AG04450 (cell line): ENCODE measurements at places on chromosomes 11 and 22.
A peak's percentile ranks its signal among the peaks of the same experiment; 100 is the strongest.

DNA sequence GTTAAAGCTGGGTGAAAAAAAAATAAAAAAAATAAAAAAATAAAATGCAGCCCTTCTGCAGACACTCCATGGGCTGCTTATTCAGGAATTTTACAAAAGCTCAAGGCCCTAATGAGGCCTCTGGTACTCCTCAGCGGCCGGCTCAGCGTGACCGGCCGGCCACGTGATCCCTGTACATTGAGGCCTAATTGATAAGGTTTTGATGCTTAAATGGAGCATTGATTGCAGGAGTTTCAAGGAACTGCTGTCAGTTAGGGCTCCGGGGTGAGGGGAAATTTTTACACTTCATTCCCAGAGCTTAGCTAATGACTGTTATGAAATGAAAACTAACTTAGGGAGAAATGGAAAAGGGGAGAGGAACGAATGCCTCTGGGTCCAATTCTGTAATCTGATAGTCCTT, 368.8 kb upstream of the KIRREL3 start:
- DNase-seq, result no peak

- no peak for DNase-seq
Observed at GRCh38 chr11:102194257-102194656, 84.0 kb downstream of the YAP1 start.

DNA sequence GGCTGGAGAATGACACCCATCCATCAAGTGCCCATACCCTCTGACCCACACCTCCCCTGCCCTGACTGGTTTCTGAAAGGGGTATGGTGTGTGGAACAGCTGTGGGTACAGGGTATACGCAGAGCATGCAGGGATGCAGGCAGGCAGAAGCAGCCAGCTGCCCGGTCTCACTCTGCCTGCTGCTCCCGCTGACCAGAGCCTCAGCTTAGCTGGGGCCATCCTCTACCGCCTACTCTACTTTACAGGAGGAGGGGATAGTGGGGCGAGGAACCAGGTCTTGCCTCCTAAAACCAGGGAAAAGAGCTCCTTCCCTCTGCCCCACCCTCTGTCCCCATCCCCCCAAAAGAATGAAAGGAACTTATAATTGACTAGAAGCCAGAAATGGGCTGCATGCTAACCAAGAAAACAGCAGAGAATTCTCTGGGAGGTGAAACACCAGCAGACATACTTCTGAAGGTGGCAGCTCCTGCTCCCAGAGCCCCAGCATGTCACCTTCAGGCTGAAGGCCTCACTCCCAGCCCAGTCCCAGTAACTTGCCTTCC, 13.0 kb upstream of the CHRM4 start:
- no peak for DNase-seq

GRCh38 chr11:130653838-130654636, 205.6 kb downstream of the ADAMTS15 start:
- no peak for DNase-seq

- no peak for DNase-seq
Observed at GRCh38 chr11:122096272-122097112, 19.5 kb downstream of the BLID start.

- no peak for DNase-seq
Observed at GRCh38 chr22:10741210-10741609, 4786.8 kb upstream of the OR11H1 start.

GRCh38 chr11:933142-933851, 7.6 kb downstream of the AP2A2 start:
- DNase-seq, result no peak

- DNase-seq, result no peak
Observed at GRCh38 chr22:24968066-24968561, 15.6 kb downstream of the KIAA1671 start.

GRCh38 chr22:35637254-35637653, 11.0 kb upstream of the APOL6 start:
- no peak for DNase-seq

- DNase-seq, result no peak
Observed at GRCh38 chr11:134393638-134394037, 18.4 kb downstream of the B3GAT1 start.

DNA sequence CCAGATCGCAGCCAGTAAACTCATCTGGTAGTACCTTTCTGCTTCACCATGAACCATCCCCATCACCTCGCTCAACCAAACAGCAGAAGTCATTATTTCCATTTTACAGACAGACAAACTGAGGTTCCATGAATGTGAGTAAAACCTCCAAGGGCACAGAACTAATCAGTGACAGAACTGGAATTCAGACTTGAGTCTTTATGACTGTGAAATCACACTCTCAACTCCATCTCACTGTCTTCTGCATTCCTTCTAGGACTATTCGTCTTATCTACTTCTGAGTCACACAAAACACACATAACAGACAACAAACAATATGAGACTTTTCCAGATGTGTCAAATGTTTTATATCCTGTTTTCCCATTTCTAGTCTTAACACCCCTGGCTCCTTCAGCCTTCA, 9.3 kb upstream of the NUP50 start:
- no peak for DNase-seq

- DNase-seq, result no peak
Observed at GRCh38 chr11:112581747-112582146, 321.1 kb upstream of the PLET1 start.

GRCh38 chr11:86072211-86072610, 3.3 kb upstream of the PICALM start:
- no peak for DNase-seq

- DNase-seq, result no peak
Observed at GRCh38 chr11:8101421-8101820, 20.4 kb downstream of the TUB start.

DNA sequence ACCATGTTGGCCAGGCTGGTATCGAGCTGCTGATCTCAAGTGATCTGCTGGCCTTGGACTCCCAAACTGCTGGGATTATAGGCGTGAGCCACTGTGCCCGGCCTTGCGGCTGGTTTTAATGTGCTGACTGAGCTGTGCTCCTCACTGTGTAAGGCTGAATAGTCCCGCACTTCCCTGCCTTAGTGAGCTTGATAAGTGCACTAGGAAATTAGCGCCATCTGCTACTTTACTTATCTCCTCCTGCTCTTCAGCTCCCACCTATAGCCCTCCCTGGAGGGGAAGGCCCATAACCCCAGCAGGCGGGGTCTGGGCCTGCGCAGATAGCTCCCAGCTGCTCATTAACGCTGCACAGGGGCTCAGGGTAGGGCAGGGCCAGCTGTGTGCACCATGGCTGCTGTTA, 49.4 kb downstream of the CLMP start:
- no peak for DNase-seq

GRCh38 chr11:63470311-63470710, 20.7 kb downstream of the PLAAT5 start:
- DNase-seq, result no peak

GRCh38 chr11:131447277-131447815, 76.9 kb downstream of the NTM start:
- DNase-seq, result no peak

DNA sequence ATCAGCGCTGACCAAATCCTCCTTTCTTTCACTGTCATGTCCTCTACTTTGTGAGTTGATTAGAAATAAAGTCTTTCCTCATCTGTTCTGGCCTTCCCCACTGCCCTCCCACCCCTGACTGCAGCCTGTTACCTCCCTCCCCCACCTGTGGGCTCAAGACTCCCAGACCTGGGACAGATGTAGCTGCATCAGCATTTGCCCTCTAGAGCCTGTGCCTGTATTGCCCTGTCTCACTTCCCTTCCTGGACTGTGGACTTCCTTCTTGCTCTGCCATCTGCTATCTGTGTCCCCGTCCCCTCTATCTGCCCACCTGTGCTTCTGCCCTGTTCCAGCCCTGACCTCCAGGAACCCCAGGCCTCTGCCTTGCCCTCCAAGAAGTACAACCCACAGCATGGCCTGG, 122.5 kb downstream of the GALNT18 start:
- no peak for DNase-seq

DNA sequence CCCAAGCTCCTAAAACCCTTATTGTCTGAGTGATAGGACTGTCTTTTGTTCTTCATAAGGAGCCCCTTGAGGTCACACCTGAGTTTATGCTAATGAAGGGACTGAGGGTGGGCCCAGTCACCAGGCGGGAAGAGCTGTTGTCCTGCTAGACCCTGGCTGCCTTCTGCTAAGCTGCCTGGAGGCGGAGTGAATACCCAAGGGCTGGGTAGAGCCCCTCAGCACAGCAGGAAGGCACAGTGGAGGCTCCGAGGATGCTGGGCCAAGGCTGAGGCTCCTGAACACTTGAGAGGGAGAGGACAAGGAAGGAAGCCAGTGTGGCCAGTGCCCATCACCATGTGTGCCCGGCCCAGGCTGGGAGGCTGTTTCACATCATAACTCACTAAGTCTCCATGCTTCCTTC, 4.8 kb upstream of the PHF21B start:
- no peak for DNase-seq

GRCh38 chr11:128095466-128095981, 491.8 kb downstream of the ETS1 start:
- peak; percentile 6 for DNase-seq

- DNase-seq, result no peak
Observed at GRCh38 chr11:15159085-15159484, 44.4 kb downstream of the INSC start.

GRCh38 chr22:46454504-46455269, 82.7 kb downstream of the CELSR1 start:
- no peak for DNase-seq

DNA sequence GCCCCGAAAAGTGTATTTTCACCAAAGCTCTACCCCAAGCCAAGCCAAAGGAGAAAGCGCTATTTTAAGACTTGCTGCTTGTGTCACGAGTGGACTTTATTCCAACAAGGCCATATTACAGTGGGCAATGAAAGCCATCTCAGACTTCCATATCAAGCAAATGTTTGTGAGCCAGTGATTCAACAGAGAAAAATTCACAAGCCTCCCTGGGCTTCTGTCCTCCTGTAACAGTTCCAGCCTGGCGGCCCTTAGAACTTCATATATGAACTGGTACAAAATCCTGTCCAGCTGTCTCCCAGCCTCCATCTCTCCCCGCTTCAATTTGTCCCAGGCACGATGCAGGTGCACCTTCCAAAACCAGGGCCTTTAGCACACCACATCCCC, 11.2 kb downstream of the LARGE1 start:
- DNase-seq, result peak; percentile 51

DNA sequence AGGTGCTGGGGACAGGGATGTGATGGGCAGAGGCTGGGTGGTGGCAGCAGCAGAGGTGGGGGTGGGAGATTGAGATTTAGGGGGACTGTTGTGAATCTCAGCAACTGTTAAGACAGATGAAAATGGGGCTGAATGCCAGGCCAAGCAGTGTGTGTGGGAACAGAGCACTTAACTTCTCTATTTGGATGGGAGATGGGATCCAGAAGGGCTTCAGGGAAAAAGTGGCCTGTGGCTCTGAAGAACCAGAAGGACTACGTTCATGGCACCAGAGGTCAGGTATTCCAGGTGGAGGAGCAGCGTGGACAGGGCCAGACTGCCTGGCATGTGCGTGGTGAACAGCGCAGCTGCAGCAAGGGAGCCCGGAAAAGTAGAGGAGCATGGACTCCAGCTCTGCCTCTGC, 82.6 kb upstream of the SYT13 start:
- DNase-seq, result no peak

DNA sequence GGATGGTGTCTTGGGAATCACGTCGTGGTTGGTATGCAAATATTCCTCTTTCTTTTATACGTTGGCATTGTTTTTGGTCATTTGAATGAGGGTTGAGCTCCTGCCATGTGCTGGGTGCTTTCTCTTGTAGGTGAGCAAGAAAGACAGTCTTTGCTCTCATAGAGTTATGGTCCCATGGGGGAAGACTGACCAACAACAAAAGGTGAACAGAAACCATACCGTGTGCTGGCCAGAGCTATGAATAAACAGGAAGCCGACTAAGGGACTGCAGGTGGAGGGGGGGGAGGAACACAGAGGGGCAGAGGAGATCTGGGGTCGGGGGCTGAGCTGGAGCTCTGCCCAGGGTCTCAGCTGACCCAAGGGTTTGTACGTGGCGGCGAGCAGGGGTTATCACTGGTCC, 245.3 kb downstream of the CTTN start:
- DNase-seq, result no peak

DNA sequence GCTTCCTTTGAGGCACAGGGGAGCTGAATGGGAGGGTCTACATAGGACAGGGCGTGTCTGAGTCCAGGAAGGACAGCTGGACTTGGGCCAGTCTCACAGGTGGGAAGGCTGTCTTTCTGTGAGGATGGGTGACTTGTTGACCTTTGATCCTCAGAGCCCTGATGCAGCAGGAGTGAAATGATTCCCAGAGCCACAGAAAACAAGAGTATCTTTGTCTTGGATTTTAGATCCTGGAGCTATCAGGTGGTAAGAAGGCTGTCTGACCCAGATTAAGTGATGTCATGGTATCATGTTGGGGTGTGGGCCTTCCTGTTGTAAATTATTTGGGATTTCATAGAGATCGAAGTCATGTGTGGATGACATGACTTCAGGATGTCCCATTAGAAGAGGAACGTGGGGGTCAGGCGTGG, 15.0 kb downstream of the PTPRJ start:
- no peak for DNase-seq

- no peak for DNase-seq
Observed at GRCh38 chr11:3905080-3905953, 49.9 kb downstream of the STIM1 start.

DNA sequence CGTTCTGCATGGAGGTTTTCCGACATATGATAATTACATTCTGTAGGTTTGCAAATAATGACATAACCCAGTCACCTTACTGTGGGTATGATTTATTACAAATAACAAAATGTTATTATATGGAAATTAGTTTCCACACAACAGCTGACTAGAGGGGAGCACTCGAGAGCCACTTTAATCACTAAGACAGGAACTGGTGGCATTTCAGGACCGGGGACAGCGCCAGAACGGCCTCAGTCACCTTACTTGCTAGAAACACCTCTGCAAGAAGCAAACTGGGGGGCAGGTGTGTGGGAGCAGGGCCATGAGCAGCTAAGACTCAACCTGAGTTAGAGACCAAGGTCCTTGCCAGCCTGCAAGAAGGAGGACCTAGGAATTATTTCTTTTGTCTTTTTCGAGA, 199.9 kb downstream of the DSCAML1 start:
- DNase-seq, result no peak

- DNase-seq, result no peak
Observed at GRCh38 chr22:17368554-17369438, 464 bp upstream of the CECR2 start.

GRCh38 chr11:17610085-17610894, 63.2 kb downstream of the OTOG start:
- DNase-seq, result no peak

GRCh38 chr11:61699737-61700160, 19.6 kb downstream of the DAGLA start:
- no peak for DNase-seq

DNA sequence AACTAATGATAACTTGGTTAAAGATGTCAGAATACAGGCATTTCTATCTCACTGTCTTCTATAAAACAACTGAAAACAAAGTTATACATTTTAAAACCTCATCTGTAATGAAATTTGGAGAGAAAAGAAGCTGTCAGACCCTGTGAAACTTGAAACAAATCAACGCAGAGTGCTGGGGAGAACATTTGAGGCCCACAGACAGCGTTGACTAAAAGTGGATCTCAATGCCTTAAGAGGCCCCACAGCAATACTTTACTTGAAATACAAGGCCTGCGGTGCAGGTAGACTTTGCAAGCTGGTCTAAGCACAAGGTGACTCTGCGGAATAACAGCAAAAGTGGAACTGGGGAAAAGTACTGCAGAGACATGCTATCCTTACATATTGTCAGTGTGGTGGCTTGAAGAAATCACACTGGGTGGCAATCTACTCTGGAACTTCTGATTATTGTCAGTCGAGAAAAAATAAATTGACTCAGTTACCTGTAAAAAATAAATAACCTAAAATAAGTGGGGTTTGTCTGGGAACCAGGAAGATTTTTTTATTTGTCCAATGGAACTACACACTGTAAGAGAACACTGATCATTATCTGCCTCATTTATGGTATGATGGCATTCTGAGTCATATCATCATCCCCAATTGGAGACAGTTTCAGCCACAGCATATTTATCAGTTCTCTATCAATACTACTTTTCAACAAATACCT, 138.9 kb downstream of the LUZP2 start:
- DNase-seq, result no peak
